ENCODE measurements at places on chromosomes 2 and 18. TPM values are rescaled to one million over a fixed set of nuclear protein-coding genes. Genes with fewer than 3 reads are reported as not detected.

The IL1R2 gene
- 3.8 TPM for total RNA-seq

The FLACC1 gene
- total RNA-seq: 0.75 TPM

The SERPINB4 gene
- not detected for total RNA-seq

The TCF23 gene
- not detected for total RNA-seq

The MFSD6 gene
- total RNA-seq: 15.6 TPM

The DPP10 gene
- not detected for total RNA-seq

The MOB1A gene
- total RNA-seq: 143 TPM

The QPCT gene
- 3.0 TPM for total RNA-seq
